ENCODE measurements at places on chromosomes 7 and 10.
A peak's percentile ranks its signal among the peaks of the same experiment; 100 is the strongest.

DNA sequence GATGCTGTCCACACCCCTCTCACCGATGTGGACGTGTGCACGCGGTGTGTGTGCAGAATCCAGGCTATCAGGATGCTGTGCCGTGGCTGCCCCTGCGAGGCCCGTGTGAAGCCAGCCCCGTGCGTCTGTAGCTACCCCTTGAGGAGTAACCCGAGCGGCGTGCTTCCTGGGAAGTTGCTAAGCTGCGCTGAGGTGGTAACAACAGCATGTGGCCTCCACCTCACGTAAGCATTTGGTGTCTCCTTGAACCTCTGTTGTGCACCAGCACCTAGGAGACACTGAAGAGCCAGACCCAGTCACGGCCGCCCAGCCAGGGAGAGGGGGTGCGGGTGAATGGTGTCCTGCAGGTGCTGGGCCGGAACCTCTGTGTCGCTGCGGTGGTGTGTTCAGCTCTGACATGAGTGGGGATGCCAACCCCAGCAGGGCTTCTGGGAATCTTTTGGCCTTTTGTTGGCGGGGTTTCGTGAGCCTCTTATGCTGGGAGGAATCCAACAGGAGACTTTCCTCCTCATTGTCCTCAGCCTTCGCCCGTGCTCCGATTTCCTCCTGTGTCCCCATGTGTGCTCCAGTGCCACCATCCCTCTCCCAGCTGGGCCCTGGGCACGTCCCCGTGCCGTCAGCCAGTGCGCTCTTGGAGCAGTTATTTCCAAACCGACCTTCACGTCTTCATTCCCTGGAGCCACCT is 60.4 kb downstream of the DNAJB6 start:
- ATAC-seq, result peak; percentile 1

- ATAC-seq, result peak; percentile 81
Measured at GRCh38 chr7:36303202-36304098, 86.2 kb upstream of the ANLN start.

DNA sequence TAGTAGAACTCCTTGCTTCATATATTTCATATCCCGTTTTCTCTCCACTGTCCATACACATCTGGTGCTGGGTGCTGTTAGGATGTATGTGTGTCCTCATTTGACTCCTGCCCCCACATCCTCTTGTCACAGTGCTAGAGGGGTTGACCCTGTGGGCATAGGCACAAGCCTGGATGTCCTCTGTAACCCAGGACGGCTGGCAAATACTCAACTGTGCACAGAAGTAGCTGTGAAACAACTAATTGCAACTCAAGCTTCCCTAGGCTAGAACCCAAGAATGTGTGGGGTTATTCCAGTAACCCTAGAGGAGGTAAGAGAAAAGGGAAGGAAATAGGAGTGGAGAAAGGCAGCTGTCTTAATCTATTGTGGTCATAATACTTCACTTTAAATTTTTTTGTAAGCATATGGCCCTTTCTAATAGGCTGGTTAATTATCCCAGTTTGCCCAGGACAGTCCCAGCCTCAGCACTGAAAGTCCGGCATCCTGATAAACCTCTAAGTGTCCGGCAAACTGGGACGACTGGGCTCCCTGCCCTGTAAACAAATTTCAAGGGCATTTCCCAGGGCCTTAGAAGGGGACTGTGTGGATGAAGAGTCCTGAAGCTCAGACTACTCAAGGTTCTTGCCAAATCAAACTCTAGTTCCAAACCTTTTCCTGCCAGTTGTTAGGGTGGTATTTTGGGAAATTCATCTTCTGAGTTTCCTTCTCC is 283.2 kb upstream of the CELF2 start:
- no peak for ATAC-seq

- no peak for ATAC-seq
Measured at GRCh38 chr10:110364531-110364937, 59.8 kb upstream of the SMNDC1 start.

- ATAC-seq, result no peak
Measured at GRCh38 chr7:1369916-1370657, 89.2 kb downstream of the MICALL2 start.

- no peak for ATAC-seq
Measured at GRCh38 chr10:115856580-115856979, 416.4 kb downstream of the GFRA1 start.

- no peak for ATAC-seq
Measured at GRCh38 chr7:118350260-118350659, 125.8 kb downstream of the ANKRD7 start.

DNA sequence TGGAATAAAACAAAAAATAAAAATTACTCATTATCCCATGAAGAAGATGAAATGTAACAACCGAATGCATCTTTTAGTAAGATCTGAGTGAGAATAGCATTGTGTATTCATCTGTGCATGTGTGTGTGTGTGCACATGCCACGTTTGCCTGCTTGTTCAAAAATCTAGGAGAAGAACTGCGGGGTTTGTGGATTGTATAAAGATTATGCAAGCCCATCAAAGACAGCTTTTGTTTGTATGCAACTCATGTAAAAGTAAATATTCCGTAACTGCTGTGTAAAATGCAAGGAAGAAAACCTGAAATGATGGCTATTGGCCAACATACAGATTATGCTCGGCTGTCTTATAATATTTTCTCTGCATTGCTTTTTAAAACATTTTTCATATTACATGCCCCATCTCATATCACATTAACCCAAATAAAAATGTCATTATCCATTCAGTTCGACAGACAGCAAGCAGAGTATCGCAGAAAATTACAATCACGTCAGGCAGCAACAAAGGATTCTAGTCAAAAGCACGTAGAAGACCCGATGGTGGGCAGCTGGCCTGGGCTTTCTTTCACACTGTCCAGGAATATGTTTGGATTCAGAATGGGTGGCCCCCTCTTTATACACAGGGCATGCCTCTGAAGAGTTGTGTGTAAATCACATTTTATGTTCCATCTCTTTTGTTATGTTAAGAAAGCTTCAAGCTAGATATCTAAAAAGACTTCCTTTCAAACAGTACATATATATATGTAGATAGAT is 114.0 kb downstream of the PARP12 start:
- no peak for ATAC-seq

DNA sequence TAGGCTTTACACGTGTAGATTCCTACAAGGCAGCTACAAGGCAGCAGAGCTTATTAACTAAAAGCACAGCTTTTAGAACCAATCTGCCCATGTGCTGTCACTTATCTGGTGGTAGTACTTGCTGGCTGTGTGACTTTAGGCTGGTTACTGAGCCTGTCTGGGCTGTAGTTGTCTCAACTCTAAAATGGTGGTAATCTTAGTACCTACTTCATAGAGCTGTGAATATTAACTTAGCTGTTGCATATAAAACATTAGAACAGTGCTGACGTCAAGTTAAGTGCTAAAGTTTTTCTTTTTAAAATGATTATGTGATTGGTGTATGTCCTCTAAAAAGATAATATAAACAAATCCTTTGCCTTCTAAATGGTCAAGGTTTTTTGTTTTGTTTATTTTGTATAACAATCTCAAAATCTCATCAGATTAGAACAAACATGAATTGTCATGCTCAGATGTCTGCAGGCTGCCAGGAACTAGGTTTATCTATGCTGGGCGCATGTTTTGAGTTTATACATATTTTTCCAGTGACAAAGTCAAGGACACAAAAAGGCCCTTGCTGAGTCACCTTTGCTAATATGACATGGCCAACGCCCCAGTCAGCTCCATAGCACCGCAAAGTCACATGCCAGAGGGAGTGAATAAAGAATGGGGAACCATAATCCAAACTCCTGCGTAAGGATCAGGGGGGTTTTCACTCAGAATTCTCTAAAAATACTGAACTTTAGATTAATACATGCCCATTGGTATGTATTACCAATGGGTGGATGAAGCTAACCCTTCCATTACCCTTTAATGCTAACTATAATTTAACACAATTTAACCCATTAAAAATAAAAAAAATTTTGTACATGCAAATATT is 39.8 kb upstream of the ARL4A start:
- peak; percentile 33 for ATAC-seq

- ATAC-seq, result no peak
Measured at GRCh38 chr10:122559228-122559627, 1.3 kb upstream of the DMBT1 start.

GRCh38 chr7:74457007-74457406 is 3.3 kb downstream of the GTF2IRD1 start:
- ATAC-seq, result no peak

DNA sequence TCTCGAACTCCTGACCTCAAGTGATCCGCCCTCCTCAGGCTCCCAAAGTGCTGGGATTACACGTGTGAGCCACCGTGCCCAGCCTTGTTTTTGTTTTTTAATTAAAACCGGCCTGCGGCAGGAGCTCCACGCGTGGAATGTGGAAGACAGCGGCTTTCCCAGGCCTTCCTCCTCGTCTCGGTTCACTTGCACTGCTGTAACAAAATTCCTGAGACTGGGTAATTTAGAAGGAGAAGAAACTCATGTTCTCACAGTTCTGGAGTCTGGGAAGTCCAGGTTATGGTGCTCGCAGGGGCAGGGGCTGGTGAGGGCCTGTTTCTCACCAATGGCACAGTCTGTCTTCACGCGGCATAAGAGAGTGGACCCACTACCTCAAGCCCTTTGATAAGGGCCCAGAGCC is 14.4 kb upstream of the CRYGN start:
- ATAC-seq, result no peak

DNA sequence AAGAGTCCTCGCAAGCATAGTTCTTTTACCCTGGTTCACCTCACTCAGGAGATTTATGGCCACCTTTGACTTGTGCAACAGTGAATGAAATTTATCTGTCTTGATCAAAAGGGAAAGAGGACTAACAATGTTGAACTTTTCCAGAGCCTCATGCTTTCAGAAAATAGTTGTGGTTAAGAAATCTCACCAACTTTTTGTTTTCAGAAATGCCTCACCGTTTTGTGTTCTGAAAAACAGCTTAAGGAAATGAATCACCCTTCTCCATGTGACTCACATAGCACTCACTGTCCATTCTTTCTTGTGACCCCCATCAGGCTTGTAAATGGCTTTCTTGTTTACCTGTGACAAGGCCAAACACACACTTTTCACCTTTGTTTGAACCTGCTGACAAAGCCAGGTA is 148.6 kb upstream of the FAM3C start:
- peak; percentile 91 for ATAC-seq

GRCh38 chr10:11164803-11165590 is 147.3 kb downstream of the CELF2 start:
- peak; percentile 18 for ATAC-seq
